Right atrium auricular region (tissue), 2 donors: ENCODE measurements at places on chromosomes 3 and 15. TPM values are rescaled to one million over a fixed set of nuclear protein-coding genes. Genes with fewer than 3 reads are reported as not detected.
A peak's percentile ranks its signal among the peaks of the same experiment; 100 is the strongest.

Gene MYO5C
- 2.0 TPM for total RNA-seq

Gene ALG1L2
- total RNA-seq, result not detected

Gene SLC12A8
- 1.9 TPM for total RNA-seq

- DNase-seq, result no peak
Observed at GRCh38 chr3:25427563-25427941, 511 bp upstream of the RARB start.

- no peak for DNase-seq
Observed at GRCh38 chr3:169579116-169579710, 84.3 kb downstream of the MECOM start.

DNA sequence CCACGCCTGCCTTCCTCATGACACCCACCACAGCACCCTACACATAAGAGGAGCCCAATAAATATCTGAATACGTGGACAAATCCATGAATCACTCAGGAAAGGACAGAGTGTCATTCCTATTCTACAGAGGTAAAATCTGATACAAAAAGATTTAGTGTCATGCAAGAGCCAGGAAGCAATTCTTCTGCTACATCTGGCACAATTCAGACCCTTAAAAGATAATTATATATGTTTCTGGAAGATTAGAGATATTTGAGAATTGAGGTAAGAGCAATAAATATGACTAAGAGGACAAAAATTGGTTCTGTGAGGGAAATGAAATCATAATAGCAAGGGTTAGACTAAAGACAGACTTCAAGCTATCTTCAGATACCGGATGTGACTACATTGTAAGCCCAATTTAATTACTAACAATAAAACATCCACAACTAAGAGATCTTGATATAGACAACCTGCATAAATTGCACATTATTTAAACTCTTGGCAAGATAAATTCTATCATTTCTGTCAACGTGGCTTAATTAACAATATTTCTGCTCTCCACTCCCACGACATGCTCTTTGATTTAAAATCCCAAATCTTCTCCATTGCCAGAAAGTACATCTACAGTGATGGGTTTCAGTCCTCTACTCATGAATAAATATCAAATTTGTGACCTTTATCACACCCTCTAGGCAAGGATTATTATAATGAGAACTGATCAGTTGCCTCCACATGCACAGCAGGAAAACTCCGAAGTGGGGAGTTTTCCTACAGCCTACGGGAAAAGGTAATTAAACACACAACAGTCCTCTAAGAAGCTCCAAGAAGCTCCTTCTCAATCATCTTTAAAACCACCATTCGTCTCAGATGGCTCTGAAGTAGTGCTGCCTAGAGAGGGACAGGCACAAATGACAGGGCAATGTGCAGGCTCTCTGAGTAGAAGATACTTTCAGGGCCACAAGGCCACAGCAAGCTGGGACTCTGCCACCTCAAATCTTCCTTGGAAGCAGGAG lies 32.6 kb downstream of the MB21D2 start:
- no peak for DNase-seq

- DNase-seq, result peak; percentile 71
Observed at GRCh38 chr3:42843713-42844411, 31.8 kb downstream of the CYP8B1 start.

Gene PLA2G4E
- total RNA-seq, result not detected

DNA sequence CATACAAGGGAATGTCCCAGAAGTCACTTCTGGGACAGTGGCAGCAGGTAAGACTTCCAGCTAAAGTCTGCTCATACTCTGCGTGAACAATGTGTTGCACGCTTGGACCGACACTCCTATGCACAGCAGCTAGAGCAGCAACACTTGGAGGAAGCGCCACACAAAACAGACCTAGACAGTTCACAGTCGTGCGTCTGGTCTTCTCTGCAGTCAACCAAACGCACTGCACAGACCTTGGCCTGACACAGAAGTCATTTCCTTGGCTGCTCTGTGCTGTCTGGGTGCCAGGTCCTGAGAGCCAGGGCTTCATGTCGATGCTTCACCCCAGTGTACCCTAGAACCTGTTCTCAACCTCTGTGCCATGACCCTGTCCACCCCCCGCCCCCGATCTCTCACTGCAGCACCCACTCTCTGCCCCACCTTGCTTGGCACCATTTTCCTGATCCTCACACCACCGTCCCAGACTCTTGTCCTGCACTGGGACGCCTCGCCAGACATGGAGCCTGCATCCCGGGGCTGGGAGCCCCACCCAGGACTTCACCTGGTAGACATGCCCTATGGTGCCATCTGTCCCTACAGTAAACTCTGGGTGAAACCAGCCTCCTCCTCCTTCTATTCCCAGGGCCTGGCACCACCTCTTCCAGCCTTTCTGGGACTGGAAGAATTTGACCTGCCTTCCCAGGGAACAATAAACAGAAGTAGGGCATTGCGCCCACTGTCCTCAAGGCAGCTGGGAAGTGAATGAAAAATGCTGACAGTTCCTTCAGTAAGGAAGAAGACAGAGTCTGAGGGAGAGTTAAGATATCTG lies 3.1 kb downstream of the ATP10A start:
- DNase-seq, result no peak
